Upper lobe of right lung (tissue), 1 donor: ENCODE measurements at places on chromosomes 2 and 18.

GRCh38 chr2:184527058-184527457 is 71.3 kb upstream of the ZNF804A start:
- H3K27ac ChIP-seq = no peak overlapping the region
- DNase-seq = no peak
- no peaks in the 10 kb centered on the region for H3K4me1 ChIP-seq
- no peak overlapping the region for H3K4me3 ChIP-seq

DNA sequence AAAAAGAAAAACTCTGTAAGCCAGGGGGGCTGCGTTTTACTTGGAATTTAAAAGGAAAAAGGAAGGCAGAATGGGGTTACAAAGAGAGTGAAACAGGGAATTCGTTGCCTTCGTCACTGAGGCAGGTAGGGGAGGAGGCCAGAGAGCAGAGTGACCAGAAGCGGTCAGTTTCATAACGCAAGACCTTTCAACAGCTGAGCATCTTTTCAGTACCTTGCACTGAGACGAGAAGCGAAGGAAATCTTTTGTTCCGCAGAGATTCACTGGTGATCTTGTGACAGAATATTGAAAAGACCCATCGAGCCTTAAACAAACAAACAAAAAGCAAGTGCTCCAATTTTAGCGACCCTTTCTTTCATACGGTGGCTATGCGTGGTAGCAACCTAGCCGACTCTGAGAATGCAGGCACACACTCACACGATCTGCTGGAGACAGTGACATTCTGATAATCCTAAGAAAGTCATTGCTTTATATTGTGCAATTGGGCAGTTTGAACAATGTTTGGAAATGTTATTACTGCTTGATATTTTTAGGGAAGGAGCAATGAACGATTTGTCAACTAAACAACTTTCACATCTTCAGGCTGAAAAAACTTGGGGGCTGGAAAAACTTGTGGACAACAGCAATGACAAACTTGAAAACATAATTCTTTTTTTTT is 93.8 kb upstream of the ODC1 start:
- H3K4me1 ChIP-seq = no peaks in the 10 kb centered on the region
- no peak overlapping the region for H3K4me3 ChIP-seq
- no peaks in the 10 kb centered on the region for H3K27me3 ChIP-seq
- H3K36me3 ChIP-seq = no peaks in the 10 kb centered on the region

DNA sequence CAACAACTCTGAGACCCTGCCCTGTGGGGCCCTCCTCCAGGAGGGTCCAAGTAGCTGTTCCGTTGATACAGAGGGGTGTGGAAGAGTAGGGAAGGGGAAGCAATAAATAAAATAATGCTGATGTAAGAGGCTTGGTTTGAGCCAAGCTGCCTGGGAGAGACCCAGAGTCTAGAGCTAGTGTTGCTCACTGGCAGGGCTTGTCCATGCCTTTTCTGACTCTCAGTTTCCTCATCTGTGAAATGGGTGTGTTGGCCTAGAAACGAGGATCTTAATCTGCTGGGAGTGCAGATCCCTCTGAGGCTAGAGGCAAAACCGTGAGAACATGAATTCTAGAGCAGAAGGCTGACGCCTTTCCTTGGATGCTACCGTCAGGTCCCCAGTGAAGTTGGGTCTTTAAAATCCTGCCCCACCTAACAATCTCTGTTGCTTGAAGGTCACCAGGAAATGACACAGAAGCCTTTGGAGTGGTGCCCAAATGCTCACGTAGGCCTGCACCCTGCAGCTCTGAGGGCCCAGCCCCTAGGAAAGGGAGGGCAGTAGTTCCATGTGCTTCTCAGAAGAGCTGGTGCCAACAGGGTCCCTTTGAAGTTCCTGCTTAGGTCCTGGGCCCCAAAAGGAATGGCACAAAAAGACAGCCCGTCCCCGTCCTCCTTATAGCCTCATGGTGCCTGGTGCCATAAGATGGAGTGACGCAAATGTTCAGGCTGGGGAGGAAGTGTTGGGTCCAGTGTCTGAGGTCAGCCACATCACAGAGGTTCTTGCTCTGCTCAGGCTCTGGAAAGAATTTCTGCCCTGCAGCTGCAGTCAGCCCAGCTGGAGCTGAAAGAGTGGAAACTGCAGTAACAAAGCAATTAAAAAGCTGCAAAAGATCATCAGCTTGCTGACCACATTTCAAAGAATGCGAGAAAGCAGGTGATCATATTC is 73.2 kb upstream of the SMAD2 start:
- no peaks in the 10 kb centered on the region for H3K27me3 ChIP-seq
- H3K36me3 ChIP-seq = no peaks in the 10 kb centered on the region
- peaks cover 8% of the 10 kb centered on the region for H3K4me1 ChIP-seq
- H3K4me3 ChIP-seq = no peak overlapping the region
- DNase-seq = no peak

DNA sequence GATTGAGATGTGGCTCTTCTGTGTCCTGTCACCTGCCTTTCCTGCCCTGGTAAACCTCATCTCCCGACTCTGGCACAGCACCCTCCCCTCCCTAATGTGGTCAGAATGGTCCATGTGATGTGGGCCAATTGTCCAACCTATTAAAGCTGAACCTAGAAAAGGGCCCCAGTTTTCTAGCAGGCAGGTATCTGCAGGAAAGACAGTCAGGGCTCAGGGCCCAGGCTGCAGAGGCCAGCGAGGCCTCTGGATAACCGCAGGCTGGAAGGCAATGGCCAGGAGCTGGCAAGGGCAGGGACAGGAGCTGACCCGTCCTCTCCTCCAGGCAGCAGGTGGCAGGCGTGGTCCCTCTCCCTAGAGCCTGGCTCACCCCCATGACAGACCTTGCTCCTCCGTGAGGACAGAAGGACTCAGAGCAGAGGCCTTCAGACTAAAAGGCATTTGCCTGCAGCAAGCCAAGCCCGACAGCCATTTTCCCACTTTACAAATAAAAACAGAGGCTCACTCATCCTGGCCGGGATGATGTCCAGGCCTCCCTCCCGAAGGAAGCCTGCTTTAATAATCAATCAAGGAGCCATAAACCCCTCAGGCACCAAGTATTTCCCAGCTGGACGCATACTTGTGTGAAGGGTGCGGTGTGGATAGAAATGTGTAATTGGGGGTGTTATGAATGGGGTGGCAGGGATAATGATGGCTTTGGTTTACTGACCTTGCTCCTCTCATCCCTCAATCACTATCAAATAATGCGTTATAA is 107.1 kb downstream of the TWIST2 start:
- no peak overlapping the region for H3K4me3 ChIP-seq
- no peak overlapping the region for H3K27ac ChIP-seq
- H3K36me3 ChIP-seq = no peaks in the 10 kb centered on the region
- DNase-seq = no peak
- peaks cover 18% of the 10 kb centered on the region for H3K27me3 ChIP-seq

DNA sequence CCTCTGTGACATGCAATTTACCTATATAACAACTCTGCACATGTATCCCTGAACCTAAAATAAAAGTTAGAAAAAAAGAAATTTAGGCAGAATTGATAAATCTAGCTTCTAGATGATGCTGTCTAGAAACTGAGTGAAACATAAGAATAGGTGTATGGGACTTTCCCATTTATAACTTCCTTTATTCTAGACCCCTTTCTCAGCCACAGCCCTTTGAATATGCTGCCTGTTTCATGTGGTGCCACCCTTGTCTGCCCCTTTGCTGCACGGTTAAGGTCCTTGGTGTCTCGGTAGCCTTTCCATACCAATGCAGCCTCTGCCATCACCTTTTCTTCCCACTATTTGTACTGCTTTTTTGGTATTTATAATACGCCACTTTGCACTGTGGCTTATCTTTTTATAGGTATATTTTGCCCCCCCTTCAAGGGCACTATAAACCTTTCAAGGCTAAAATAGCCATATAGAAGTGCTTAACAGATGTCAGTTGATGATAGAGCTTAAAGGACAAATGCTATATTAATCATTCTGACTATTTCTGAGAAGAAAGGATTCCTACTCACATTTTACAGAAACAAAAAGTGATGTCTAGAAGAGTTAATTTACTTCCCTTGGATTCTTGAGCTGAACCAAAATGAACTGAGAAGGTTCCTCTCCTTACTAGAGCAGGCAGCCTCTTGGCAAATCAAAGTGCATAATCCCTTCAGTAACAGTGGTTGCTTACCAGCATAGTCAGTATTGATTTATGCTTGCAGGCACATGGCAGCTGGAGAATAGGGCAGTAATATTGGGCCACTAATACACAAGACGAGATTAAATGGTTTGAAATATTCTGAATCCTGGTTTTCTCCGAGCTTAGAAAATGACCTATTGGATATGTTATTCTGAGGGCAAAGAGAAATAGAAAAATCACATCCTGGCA is 88.1 kb upstream of the CYP26B1 start:
- no peaks in the 10 kb centered on the region for H3K27me3 ChIP-seq
- DNase-seq = no peak
- H3K36me3 ChIP-seq = no peaks in the 10 kb centered on the region
- H3K4me1 ChIP-seq = peaks cover 4% of the 10 kb centered on the region
